Activated T-cell treated with anti-CD3 and anti-CD28 coated beads, Interleukin-2, amount 50 U/mL, for 72 hours (primary cell): ENCODE measurements at places on chromosomes 13 and 19. TPM values are rescaled to one million over a fixed set of nuclear protein-coding genes. Genes with fewer than 3 reads are reported as not detected.

DNA sequence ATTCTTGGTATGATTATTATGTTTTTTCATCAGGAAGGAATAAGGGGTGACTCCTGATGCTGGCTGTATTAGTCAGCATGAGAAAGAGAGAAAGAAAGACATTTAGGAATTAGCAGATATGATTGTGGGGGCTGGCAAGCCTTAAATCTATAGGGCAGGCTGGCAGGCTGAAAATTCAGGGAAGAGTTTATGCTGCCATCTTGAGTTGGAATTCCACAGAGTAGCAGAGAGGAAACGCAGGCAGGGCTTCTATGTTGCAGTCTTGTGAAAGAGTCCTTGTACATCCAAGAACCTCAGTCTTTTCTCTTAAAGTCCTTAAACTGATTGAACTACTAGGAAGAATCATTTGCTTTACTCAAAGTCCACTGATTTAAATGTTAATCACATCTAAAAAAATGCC, 262.7 kb upstream of the SLC10A2 start:
- no peak overlapping the region for H3K27ac ChIP-seq
- H3K4me3 ChIP-seq = no peak overlapping the region
- no peak for DNase-seq
- no peaks in the 10 kb centered on the region for H3K36me3 ChIP-seq
- H3K27me3 ChIP-seq = no peaks in the 10 kb centered on the region

DNA sequence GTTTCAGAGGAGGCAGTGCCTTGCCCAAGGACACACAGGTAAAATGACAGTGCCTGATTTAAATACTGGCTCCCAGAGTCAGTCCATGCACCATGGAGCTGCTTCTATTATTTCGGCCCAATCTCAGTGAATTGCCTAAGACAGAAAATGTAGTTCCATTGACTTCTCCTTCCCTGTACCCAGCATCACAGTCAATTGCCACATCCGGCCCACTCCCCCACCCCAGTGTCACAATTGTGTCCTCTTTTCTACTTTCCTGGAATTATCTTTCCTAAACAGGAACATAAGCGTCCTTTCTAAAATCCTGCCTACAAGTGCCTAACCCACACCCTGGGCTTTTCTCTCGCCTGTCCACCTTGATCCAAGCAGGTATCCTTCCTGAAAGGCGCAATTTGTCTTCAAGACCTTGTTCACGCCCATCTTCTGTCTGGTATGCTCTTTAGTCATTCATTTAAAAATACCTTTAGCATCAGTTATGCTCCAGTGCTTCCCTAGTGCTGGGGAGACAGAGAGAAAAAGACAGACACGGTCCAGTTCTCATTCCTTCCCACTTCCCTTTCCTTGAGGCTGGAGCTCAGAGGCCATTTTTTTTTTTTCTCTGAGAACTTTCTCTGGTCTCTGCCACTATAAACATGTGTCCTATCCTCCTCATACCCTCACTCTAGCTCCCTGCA, 411.4 kb downstream of the LIG4 start:
- H3K36me3 ChIP-seq = no peaks in the 10 kb centered on the region
- no peak overlapping the region for H3K4me3 ChIP-seq
- H3K27me3 ChIP-seq = no peaks in the 10 kb centered on the region
- DNase-seq = no peak
- H3K4me1 ChIP-seq = no peaks in the 10 kb centered on the region

DNA sequence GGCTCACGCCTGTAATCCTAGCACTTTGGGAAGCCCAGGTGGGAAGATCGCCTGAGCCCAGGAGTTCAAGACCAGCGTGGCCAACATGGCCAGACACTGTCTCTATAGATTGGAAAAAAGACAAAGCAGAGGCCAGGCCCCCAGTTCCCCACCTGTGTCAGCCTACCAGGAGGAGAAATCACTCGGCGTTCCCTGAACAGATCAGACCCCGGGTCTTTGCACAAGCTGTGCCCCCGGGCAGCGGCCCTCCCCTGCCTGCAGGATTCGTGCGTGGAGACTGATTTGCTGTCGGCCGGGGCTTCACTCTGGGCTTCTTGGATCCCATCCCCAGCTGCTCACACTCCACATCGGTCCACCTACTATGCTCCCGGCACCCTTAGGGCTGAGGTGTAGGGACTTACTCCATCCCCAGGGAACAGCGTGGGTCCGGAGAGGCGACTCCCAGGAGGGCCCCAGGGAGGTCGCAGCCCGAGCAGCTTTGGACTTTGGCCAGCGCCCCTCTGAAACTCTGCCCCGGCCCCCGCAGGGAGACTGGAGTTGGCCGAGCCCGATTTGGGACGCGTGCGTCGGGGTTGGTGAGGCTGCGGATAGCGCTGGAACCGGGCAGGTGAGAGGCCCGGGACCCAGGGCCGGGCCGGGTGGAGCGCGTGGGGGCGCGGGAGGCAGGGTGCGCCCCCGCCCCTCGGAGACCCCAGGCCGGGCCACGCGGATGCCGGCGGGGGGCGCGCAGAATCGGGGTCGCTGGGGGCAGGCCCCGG, 515 bp upstream of the EFNA2 start:
- peak overlapping the region; percentile 16 for H3K4me3 ChIP-seq
- peaks cover 21% of the 10 kb centered on the region for H3K27me3 ChIP-seq
- no peaks in the 10 kb centered on the region for H3K36me3 ChIP-seq
- DNase-seq = no peak
- H3K4me1 ChIP-seq = peaks cover 9% of the 10 kb centered on the region
- H3K27ac ChIP-seq = no peak overlapping the region

DNA sequence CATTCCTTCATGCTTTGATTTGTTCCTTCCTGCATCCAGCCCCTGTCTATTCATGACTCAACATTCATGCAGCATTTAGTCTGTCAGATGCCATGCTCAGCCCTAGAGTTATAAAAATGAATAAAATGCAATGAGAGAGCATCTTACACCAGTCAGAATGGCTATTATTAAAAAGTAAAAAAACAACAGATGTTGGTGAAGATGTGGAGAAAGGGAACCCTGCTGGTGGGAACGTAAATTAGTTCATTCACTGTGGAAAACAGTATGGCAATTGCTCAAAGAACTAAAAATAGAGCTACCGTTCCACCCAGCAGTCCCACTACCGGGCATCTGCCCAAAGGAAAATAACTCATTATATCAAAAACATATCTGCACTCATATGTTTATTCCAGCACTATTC, 70.0 kb upstream of the GTF3A start:
- peaks cover 18% of the 10 kb centered on the region for H3K4me1 ChIP-seq
- H3K36me3 ChIP-seq = no peaks in the 10 kb centered on the region
- DNase-seq = no peak
- no peak overlapping the region for H3K4me3 ChIP-seq
- H3K27me3 ChIP-seq = no peaks in the 10 kb centered on the region

ZSWIM9 gene
- total RNA-seq = 13.1 TPM

DNA sequence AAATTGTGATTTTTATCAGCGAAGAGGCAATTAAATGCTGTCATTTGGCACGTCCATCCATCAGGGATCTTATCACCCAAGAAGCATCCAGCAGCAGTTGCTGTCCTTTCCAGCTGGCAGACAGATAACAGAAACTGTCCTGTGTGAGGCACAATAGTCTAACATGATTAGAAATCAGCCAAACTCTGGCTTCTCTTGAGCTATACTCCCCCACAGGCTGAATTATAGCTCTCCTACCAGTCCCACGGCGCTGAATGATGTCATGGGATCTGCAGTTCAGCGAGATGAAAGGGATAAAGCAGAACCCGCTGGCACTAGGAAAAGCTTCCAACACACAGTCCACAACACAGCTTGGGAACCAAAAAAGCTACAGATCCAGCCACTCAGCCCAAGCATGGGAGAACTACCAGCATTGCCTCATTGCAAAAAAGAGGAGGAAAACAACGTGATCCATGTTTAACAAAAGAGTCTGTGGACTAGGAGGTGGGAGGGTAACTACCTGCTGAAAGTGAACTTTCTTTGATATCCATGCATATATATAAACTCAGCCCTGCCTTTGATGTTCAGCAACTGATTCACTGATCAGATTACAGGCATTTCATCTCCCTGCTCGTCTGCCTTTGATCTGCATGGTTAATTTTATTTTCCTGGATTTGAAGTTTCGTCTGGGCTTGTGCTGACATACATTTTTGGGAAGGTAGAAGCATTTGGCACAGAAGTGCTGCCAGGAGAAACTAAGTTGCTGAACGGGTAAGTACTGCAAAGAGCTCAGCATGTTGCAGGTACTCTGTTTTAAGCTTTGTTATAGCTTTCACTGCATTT, at the start of gene TNFRSF19:
Gene TNFRSF19 (plus strand): TSS at position 314 of the 822 bp plus-strand sequence. CDS start 19,772 bp downstream, outside the sequence.
- H3K4me1 ChIP-seq = peaks cover 20% of the 10 kb centered on the region
- no peaks in the 10 kb centered on the region for H3K36me3 ChIP-seq
- H3K27ac ChIP-seq = no peak within 1 kb of the TSS
- peaks cover 40% of the 10 kb centered on the region for H3K27me3 ChIP-seq
- H3K4me3 ChIP-seq = no peak within 1 kb of the TSS

LAIR1 gene
- total RNA-seq = 8.3 TPM

ICAM5 gene
- total RNA-seq = 3.1 TPM

SLC46A3 gene
- 7.2 TPM for total RNA-seq

DNA sequence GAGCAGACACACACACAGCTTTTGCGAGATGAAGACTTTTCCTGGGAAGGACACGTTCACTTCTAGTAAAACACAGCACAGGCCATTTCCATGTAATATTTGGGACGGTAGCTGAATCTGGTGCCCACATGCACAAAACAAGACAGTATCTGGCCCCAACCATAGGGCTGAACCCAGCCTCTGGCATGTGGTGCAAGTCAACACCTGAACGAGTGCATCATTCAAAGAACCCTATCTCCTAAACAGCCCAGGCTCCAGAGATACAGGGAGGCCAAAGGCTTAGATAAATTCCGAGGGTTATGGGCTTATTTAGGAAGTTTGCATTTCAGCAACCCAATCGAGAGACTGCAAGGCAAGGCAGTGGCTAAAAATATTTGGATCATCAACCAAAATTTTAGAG, 2.7 kb upstream of the TFDP1 start:
- peaks cover under 1% of the 10 kb centered on the region for H3K27me3 ChIP-seq
- no peak for DNase-seq
- H3K4me1 ChIP-seq = peaks cover 23% of the 10 kb centered on the region

- no peak overlapping the region for H3K27ac ChIP-seq
- no peaks in the 10 kb centered on the region for H3K36me3 ChIP-seq
- no peak overlapping the region for H3K4me3 ChIP-seq
- no peaks in the 10 kb centered on the region for H3K27me3 ChIP-seq
- peaks cover 10% of the 10 kb centered on the region for H3K4me1 ChIP-seq
Observed at GRCh38 chr19:39906283-39906682, 28.2 kb downstream of the FCGBP start.

DNA sequence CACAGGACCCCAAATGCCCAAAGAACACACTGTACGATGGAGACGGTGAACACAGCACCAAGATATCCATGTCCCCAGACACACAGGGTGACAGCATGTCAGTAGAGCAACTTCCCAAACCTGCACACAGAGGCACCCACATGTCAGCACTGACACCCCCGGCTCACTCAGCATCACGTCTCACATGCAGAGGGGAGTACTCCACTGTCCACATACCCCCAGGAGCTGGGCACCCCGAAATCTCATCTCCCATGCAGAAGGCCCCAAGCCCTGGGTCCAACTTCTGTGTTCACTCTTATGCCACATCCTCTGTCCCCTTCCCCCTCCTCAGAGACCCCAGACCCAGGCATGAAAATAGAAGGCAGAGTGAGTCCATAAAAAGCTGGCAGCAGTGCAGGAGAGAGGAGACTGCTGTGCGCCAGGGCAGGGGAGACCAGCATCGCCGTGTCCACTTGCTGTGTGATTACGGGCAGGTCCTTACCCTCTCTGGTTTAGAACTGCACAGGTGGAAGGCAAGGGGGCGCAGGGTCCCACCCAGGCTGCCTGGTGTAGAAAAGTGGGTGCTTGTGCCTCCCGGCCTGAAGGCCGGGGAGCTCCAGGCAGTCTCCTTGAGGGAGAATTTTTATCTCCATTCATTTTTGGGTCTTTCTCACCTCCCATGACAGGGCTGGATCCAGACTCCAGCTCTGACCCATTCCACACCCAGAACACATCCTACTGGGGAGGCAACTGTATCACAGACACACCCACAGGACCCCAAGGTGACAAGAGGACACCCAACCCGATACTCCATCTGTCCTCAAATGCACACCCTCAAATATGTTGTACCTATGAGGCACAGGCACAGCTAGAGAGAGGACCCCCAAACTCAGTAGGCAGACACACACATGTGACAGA, 17.0 kb downstream of the ERFL start:
- peaks cover 42% of the 10 kb centered on the region for H3K4me1 ChIP-seq
- DNase-seq = no peak
- no peak overlapping the region for H3K4me3 ChIP-seq
- H3K27me3 ChIP-seq = peaks cover 12% of the 10 kb centered on the region

GRCh38 chr19:35438096-35438495, 10.0 kb upstream of the FFAR2 start:
- peaks cover 34% of the 10 kb centered on the region for H3K27me3 ChIP-seq
- no peak overlapping the region for H3K27ac ChIP-seq
- H3K36me3 ChIP-seq = no peaks in the 10 kb centered on the region
- H3K4me1 ChIP-seq = peaks cover 18% of the 10 kb centered on the region

GTPBP3 gene
- 39.1 TPM for total RNA-seq

GRCh38 chr13:73933795-73934194, 200.4 kb downstream of the KLF12 start:
- peaks cover 63% of the 10 kb centered on the region for H3K4me1 ChIP-seq
- no peaks in the 10 kb centered on the region for H3K27me3 ChIP-seq
- peaks cover 5% of the 10 kb centered on the region for H3K36me3 ChIP-seq
- DNase-seq = no peak
- H3K4me3 ChIP-seq = no peak overlapping the region

TMEM221 gene
- not detected for total RNA-seq

- no peaks in the 10 kb centered on the region for H3K36me3 ChIP-seq
- peaks cover 5% of the 10 kb centered on the region for H3K27me3 ChIP-seq
- H3K4me3 ChIP-seq = no peak overlapping the region
- H3K27ac ChIP-seq = no peak overlapping the region
- no peak for DNase-seq
Observed at GRCh38 chr13:76717092-76717491, 169.1 kb downstream of the KCTD12 start.

GRCh38 chr13:50697746-50698539, 145.5 kb downstream of the DLEU7 start:
- H3K36me3 ChIP-seq = no peaks in the 10 kb centered on the region
- H3K4me3 ChIP-seq = no peak overlapping the region
- H3K4me1 ChIP-seq = no peaks in the 10 kb centered on the region
- DNase-seq = no peak
- no peak overlapping the region for H3K27ac ChIP-seq
- no peaks in the 10 kb centered on the region for H3K27me3 ChIP-seq

GRCh38 chr19:23378948-23379347, 16.3 kb downstream of the ZNF91 start:
- DNase-seq = no peak
- H3K4me3 ChIP-seq = no peak overlapping the region
- H3K27me3 ChIP-seq = no peaks in the 10 kb centered on the region
- H3K4me1 ChIP-seq = peaks cover 5% of the 10 kb centered on the region
- H3K36me3 ChIP-seq = peaks cover 78% of the 10 kb centered on the region

DNA sequence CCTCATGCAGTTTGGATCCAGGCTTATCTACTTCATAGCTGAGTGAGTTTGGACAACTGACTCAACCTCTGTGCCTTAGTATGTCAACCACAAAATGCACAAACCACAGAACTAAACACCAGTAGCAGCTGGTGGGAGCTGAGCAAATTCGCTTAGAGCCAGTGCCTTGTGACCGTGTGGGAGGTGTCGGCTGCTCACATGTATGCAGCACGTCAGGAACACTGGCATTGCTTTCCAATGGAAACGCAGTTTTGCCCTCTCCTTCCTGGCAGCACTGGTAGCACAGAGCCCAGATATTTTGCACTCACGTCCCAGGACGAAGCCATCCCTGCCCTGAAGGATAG, 8.3 kb upstream of the NTN5 start:
- DNase-seq = no peak
- H3K27me3 ChIP-seq = no peaks in the 10 kb centered on the region
- peaks cover 4% of the 10 kb centered on the region for H3K4me1 ChIP-seq
- no peak overlapping the region for H3K4me3 ChIP-seq
- no peaks in the 10 kb centered on the region for H3K36me3 ChIP-seq
- no peak overlapping the region for H3K27ac ChIP-seq

- no peak for DNase-seq
- H3K27ac ChIP-seq = no peak overlapping the region
- H3K4me3 ChIP-seq = no peak overlapping the region
Observed at GRCh38 chr19:33229962-33230361, 4.3 kb upstream of the SLC7A10 start.

ADAMTSL5 gene
- 5.5 TPM for total RNA-seq
